ENCODE measurements at places on chromosomes 6 and 20.

- DNase-seq = no peak
These were observed 90.5 kb upstream of the PAX1 start for GRCh38 chr20:21614980-21615379.

DNA sequence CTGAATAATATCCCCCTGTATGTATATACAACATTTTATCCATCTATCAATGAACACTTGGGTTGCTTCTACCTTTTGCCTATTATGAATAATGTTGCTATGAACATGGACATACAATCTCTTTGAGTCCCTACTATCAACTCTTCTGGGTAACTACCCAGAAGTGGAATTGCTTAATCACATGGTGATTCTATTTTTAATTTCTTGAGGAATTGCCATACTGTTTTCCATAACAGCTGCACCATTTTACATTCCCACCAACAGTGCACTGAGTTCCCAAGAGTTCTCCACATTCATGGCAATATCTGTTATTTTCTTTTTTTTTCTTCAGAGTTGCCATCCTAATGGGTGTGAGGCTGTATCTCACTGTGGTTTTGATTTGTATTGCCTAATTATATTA is 88.3 kb downstream of the ZHX3 start:
- DNase-seq = no peak

DNA sequence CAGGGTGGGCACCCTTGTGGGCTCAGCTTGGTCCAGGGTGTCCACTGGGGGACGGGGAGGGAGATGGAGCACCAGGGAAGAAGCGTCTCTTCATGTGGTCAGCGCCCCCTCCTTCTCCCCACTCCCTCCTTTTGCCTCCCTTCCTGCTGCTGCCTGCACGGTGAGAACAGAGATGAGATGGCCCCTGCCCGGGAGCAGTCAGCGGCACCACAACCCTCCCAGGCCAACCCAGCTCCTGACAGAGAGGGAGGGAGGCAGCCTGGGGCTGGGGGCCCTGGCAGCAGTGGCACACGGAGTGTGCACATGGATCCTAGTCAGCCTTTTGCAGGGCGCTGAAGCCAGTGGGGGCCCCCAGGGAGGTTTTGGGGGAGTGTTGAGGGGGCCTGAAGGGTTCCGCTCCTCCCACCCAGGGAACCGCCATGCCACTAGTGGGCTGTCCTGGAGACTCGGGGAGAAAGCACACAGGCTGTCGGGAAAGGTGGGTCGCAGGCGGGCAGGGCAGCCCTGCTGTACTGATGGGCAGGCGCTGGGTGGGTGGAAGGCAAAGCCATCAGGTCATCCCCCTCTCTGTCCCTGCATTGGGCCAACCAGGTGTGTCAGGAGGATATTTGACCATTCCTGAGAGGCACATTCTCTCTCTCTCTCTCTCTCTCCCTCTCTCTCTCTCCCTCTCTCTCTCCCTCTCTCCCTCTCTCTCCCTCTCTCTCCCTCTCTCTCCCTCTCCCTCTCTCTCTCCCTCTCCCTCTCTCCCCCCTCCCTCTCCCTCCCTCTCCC is 94.3 kb upstream of the BHLHE23 start:
- DNase-seq = no peak

- no peak for DNase-seq
These were observed 2.7 kb downstream of the SLC17A2 start for GRCh38 chr6:25927756-25928216.

- DNase-seq = no peak
These were observed 17.8 kb upstream of the DCBLD1 start for GRCh38 chr6:117464700-117465099.

GRCh38 chr6:71529769-71530168 is 241.2 kb downstream of the OGFRL1 start:
- DNase-seq = no peak

DNA sequence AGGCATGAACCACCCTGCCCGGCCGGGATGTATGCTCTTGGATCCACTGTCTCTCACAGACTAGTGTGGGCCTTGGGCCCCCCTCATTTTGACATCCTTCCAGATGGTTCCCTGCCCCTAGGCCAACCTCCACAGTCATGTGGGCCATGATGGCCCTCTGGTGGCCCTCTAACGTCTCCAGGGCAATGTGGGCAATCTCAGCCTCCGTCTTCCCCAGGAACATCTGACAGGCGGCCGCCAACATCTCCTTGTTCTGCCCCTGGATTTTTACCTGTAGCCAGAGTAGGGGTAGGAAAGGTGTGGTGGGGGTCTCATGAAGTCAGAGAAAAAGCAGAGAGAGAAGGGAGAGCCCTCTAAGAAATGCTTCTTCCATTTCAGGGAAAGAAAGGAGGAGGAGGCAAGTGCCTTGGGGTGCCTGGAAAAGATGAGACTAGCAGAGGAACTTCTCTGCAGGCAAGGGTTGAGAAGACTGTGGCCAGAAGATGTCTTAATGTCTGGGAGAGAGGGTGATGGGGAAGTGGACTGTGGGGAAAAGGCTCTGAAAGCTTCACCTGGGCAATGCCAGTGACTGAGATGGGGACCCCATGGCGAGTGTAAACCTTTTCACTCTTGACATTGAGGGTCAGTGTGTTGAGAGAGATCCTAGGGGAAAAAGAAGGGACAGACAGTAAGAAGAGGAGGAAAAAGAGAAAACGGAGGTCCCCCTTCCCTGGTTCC is 1.3 kb downstream of the FLOT1 start:
- DNase-seq = no peak

DNA sequence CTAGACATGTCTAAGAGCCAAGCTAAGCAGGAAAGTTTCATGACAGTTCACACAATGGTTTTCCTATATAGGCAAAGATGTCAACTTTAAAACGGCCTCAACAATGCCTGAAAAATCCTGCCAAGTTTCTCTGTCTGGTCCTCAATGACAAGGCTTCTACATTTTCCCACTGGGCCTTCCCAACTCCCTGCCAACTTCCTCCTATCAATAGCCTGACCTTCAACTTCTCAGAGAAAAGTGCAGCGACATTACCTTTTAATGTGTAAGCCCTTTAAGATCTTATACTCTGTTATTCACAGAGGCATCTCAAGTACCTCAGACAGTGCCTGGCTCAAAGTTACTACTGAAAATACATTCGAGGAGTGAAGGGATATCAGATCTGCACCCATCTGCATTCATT is 56.2 kb upstream of the BTBD3 start:
- no peak for DNase-seq
